Amniotic stem cell (primary cell): ENCODE measurements at places on chromosomes 1 and 21.

- DNase-seq = no peak
These were observed 19.9 kb upstream of the HMGCL start for GRCh38 chr1:23845163-23845562.

GRCh38 chr21:28025111-28025510, 967.6 kb downstream of the LTN1 start:
- DNase-seq = no peak

- no peak for DNase-seq
These were observed 15.8 kb upstream of the TMEM9 start for GRCh38 chr1:201169971-201170532.

DNA sequence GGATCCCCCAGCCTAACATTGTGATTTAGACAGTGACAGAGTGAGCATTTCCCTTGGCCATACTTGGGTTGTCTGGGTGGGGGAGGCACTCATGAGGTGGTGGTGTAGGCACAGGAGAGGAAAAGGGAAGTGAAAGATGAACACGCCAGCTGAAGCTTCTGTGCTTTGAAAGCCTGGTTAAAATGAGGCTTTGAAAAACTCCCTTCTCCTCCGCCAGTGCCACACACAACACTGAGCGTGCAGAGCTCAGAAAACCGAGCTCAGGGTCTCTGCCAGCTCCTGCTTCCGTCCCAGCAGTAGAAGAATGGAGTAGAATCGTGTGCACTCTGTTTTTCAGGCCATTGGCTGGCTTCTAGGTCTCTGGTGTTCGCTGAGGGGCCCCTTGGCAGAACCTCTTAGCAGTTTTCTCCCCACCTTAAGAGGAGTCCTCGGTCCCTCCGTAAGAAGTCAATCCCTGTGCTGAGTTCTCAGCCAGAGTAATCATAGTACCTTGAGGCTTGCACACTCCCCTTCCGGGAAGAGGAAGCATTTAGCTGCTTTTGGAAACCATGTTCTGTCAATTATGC, 12.9 kb downstream of the PLEKHM2 start:
- no peak for DNase-seq

DNA sequence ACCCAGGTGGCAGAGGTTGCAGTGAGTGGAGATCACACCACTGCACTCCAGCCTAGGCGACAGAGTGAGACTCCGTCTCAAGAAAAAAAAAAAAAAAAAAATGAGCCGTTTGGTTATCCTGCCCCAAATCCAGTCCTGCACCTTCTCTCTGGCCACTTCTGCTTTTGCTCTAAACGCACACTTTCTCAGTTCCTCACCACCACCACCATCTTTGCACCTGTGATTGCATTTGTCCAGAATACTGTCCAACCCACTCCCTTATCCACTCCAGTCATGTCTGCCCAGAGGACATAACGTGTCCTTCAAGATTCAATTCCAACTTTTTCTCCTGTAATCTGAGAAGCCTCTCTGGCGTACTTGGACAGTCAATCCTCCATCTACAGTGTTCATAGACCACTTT, 2.2 kb upstream of the NEK2 start:
- no peak for DNase-seq

GRCh38 chr1:61343734-61344420, 261.5 kb downstream of the NFIA start:
- DNase-seq = no peak

DNA sequence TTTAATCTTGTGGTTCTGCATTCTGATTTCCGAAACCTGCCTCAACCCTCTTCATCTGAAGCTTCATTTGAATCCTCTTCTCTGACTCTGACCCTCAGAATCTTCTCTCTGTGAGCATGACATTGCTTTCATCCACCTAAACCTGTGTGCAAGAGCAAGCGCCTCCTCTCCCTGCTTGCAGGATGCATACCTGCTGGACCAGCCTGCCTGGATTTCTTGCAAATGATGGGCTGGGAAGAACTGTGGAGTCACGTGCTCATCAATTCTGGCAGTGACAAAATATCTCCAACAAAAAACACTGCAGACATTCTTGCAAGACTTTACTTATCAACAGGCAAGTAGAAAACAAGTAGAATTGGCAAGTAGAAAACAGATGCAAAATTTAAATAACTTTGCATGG, 20.8 kb upstream of the SLC35F3 start:
- no peak for DNase-seq

DNA sequence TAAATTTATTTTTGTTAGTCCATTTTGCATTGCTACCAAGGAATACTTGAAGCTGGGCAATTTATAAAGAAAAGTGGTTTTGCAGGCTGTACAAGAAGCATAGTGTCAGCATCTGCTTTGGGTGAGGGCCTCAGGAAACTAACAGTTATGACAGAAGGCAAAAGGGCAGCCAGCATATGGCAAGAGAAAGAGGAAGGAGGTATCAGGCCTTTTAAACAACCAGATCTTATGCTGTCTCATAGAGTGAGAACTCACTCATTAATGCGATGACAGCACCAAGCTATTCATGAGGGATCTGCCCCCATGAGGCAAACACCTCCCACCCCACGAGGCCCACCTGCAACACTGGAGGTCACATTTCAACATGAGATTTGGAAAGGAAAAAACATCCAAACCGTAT, 898.4 kb downstream of the KCNT2 start:
- DNase-seq = no peak

DNA sequence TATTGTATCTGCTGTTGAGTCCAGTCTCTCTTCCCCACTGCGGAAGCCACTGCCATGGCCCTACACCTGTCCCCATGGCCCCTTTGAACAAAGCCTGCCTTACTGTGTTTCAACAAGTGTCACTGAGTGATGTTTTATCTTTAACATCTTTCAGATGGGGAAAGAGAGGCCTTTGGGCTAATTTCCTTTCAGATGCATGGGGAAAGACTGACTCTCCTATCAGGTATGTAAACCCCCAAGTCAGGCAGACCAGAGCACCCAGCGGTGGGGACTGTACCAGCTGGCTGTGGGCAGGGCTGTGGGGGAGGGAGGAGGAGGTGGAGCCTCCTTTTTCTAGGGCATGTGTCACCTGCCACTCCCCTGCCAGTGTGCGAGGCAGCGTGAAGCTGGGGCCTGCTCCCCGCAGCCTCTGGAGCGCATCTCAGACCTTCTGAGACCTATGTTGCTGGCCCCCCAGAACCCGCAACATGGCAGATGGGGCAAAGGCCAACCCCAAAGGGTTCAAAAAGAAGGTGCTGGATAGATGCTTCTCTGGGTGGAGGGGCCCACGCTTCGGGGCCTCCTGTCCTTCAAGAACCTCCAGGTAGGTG, at the start of gene PLA2G2F:
Gene PLA2G2F, plus strand, starts transcription at position 363 of the 590 bp plus-strand sequence. Its CDS starts 105 bp downstream, at position 468.
- DNase-seq = no peak

DNA sequence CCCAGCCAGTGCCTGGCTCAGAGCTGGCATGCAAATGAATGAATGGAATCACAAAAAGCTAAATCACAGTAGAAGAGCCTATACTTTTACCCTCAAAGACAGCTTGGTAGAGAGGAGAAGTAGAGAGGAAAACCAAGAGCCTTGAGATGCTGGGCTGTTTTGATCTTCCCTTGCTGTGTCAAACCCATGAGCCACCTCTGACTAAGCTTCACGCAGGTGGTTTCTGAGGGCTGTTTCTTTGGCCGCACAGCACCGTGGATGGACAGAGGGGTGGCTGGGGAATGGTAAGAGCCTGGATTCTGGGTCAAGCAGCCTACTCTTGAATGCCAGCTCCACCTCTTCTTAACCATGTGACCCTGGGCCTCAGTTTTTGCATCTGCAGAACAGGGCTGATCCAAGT, 18.6 kb downstream of the ABCG1 start:
- DNase-seq = no peak

DNA sequence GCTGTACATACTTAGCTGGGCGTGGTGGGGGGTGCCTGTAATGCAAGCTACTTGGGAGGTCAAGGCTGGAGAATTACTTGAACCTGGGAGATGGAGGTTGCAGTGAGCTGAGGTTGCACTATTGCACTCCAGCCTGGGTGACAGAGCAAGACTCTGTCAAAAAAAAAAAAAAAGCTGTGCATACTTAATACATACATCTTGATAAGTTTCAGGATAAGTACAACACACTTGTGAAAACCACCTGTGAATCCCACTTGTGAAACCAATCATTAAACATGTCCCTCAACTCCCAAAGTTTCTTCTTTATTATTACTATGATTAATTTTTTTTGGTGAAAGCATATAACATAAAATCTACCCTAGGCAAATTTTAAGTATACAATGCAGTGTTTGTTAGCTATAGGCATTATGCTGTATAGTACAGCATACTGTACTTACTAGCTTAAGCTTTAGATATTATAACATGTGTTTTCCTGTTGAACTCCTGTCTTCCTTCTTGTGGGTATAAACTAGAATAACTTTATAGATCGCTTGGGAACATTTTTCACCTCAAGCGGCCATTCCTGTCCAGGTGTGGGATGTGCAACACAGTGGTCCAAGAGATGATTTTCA, 41.4 kb downstream of the DISC1 start:
- no peak for DNase-seq

GRCh38 chr1:91637539-91637994, 136.9 kb downstream of the CDC7 start:
- DNase-seq = no peak

- DNase-seq = no peak
These were observed 631.4 kb downstream of the SMYD3 start for GRCh38 chr1:245875581-245876261.

DNA sequence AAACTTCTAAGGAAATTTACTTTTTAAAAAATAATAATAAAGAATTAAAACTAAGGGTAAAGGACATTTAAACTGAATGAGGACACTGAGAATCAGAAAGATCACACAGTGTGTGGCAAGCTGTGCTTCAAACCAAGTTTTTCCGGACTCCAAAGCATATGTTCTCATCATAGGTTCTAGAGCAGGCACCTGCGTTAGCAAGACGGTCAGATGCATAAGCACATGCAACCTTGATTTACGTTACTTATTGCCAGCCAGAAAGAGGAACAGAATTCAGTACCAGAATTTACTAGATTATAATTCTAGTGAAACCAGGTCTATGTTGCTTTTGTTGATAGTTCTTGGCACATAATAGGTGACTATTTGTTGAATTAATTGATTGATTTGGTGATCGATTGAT, 6.2 kb upstream of the LBR start:
- DNase-seq = no peak

DNA sequence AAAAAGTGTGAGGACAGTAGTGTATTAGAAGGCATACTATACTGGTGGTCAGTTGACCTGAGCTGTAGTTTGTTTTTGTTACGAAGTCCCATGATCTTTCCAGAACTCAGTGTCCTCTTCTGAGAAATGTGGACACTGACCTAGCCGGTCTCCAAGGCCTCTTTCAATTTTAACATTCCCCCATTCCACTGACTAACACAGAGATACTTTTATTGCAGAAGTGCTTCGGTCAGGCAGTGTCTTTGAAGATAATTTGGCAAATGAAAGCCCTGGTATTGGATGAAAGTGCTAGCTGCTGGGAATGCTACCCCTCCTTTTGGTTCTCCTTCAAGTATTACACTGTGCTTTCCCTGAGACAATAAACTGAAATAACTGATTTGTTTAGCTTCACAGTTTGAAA, 89.4 kb downstream of the LMO4 start:
- no peak for DNase-seq

- DNase-seq = no peak
These were observed 6.6 kb downstream of the CLCNKA start for GRCh38 chr1:16028237-16029002.

GRCh38 chr1:2300004-2300771, 72.1 kb downstream of the SKI start:
- DNase-seq = no peak

- DNase-seq = no peak
These were observed 9.6 kb upstream of the AMY2B start for GRCh38 chr1:103561643-103562395.

- DNase-seq = no peak
These were observed at the start of gene IGSF21 for GRCh38 chr1:18107369-18108298. IGSF21 (plus strand) TSS chr1:18107798; CDS start chr1:18108129, 331 bp downstream.

GRCh38 chr1:112599477-112599876, 19.5 kb downstream of the ST7L start:
- no peak for DNase-seq

DNA sequence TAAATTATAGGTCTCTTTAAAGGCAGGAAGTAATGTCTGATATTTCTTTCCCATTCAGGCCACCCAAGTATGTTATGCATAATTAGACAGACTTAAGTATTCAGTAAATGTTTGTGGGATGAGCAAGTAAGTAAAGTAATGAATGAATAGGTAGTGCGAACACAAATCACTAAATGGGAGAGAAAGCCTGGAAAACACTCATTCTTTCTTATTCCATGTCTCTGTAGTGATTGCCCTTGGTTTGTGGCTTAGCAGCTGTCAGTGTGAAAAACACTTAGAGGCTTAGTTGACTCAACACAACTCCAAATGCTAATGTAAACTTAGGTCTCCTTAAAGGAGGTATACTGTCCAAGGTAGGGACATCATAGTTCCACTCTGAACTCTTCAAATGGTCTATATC, 182.5 kb downstream of the ZC3H11B start:
- no peak for DNase-seq

DNA sequence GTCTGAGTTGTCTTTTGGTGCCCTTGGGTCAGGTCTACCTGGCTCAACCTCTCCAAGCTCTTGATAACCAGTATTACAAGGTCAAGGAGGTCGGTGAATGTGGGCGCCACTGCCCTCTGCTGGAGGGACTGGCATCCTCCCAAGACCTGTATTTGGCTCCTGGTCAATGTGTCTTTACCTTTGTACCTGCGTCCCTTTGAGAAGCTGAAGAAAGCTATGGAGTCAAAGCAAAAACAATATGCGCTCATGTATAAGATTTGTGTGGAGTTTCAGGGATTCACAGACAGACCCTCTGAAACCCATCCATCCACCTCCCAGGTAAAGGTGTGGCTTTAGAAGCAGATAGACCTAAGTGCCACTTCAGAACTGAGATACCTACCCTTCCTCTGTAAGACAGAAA, 61.8 kb upstream of the NBL1 start:
- DNase-seq = no peak

- no peak for DNase-seq
These were observed 402.0 kb downstream of the PCP4 start for GRCh38 chr21:40269239-40269638.

- DNase-seq = no peak
These were observed 315.0 kb downstream of the PTPRU start for GRCh38 chr1:29551123-29551936.
